ENCODE measurements at places on chromosomes 2 and 18.

DNA sequence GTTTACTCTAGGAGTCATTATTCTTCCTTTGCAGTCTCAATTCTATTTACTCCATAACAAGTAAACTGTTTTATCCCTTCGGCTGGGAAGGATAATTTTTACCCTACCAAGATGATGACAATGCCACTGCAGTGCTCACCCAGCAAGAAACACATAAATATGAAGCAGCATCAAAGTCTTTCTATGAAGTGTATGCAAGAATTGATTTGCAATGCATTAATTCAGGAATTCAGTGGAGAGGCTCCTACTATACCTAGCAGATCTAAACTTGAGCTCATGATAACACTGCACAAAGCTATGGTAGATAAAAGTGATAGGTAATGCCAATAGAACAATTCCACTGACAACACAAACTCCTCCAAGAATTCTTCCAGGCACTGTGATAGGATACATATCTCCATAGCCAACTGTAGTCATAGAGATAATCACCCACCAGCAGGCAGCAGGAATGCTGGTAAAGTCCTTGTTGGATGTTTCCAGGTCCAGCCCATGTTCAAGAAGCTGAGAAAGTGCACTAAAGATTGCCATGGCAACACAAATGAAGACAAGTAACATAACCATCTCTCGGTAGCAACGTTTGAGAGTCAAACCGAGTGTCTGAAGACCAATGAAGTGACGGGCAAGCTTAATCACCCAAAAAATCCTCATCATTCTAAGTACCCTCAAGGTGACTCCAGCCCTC, 49.9 kb downstream of the KCNG3 start:
- H3K36me3 ChIP-seq, result no peaks in the 10 kb centered on the region
- DNase-seq, result no peak
- H3K4me3 ChIP-seq, result no peak overlapping the region
- no peaks in the 10 kb centered on the region for H3K27me3 ChIP-seq

DNA sequence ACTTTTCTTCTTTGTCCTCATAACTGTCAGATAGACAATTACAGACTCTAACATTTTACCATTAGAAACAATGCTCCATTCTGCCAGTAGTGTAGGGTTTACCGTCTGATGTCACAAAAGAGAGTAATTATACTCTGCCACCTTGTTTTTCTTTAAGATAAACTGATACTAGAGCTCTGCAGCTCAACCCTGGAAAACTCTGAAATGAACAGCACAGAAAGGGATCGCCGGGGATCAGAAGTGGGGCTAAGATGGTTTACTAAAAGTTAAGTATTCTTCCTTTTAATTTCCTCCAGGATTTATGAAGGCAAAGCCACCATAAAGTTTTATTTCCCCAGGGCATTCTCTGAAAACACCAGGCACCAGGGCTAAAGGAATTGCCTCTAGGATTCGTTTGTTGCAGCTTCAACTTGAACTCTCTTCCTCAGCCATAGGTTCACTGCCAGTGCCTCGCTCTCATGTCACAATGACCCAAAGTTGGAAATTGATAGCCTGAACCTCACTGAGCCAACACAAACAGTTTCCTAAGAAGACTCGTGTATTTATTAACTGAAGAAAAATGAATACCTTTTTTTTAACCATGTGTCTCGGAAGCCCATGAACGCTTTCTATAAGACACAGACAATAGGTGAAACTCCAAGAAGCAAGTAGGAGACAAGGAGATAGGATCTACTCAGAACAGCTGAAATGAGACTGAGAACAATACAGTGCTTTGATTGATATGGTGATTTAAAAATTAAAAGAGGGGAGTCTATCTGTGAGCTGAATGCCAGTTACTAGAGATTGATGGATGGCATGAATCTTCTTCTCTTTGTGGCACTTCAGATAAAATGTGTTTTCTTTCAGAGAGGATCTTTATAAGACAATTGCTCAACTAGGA, 121.5 kb upstream of the SPATS2L start:
- no peaks in the 10 kb centered on the region for H3K36me3 ChIP-seq
- H3K27me3 ChIP-seq, result no peaks in the 10 kb centered on the region
- peak overlapping the region; percentile 94 for H3K27ac ChIP-seq
- H3K4me1 ChIP-seq, result no peaks in the 10 kb centered on the region
- DNase-seq, result no peak

GRCh38 chr2:230358305-230358704, 31.3 kb downstream of the SP140L start:
- no peaks in the 10 kb centered on the region for H3K36me3 ChIP-seq
- no peak overlapping the region for H3K4me3 ChIP-seq
- H3K4me1 ChIP-seq, result no peaks in the 10 kb centered on the region
- no peaks in the 10 kb centered on the region for H3K27me3 ChIP-seq

- no peak overlapping the region for H3K4me3 ChIP-seq
- no peak overlapping the region for H3K27ac ChIP-seq
- peak; percentile 74 for DNase-seq
Measured at GRCh38 chr2:143513081-143513480, 383.9 kb downstream of the ARHGAP15 start.

DNA sequence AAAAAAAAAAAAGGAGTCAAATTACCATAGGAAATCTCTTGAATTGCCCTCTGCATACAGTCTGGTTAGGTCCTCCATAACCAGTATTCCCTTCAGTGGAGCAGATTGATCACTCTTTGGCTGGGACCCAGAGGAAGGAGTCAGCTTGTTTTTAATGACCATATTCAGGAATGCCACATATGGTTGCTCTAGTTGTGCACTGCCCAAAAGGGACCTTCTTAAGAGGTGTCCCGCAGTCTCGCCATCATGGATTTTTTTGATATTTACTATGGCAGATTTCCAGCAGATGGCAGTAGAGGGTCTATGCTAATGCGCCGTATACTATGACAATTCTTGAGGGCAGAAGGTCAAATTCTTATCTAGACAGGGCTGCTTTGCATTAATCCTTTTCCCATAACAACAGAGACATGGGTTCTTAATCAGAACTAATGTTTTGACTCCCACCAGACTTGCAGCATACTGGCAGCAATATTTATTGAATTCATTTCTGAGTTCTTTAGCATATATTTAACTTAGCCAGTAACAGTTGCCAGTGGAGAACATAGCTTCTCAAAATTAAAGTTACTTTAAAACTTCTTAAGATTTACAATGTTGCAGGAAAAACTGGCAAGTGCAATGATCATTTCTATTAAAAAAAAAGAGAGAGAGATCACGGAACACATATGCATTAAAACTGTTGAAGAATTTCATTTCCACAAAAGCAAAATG, 31.8 kb upstream of the INPP4A start:
- no peaks in the 10 kb centered on the region for H3K36me3 ChIP-seq
- H3K27me3 ChIP-seq, result no peaks in the 10 kb centered on the region
- H3K4me3 ChIP-seq, result peak overlapping the region; percentile 43
- no peaks in the 10 kb centered on the region for H3K4me1 ChIP-seq

DNA sequence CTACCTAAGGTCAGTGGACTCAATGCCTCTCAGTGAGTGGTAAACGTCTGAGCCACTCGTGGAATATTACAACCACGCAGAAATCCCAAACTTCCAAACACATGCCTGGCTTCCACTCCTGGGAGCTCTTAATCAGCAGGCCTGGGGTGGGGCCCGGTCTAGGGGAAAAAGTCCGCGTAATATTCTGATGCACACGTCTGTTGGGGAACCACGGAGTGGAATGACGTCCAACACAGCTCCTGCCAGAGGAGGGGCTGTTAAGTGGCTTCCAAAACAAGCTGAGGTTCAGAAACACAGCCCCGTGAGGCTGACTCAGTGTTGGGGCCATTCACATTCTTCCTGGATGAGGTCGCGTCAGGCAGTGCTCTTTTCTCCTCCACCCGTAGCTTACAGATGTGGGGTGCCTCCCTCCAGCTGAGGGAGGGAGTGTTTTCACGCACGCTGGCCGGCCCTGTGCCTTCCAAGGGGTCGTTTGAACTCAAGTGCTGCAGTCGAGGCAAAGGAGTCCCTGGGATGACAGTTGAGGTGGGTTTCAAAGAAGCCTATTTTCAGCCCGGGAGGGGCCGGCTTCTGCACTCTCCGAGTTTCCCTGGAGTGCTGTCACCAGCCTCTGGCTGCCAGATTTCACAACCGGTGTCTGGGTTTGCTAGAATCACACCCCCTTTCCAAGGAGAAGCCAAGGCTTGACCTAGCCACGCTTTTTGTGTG, 73.1 kb downstream of the ACKR3 start:
- peak; percentile 66 for DNase-seq
- no peak overlapping the region for H3K27ac ChIP-seq
- H3K4me3 ChIP-seq, result no peak overlapping the region
- no peaks in the 10 kb centered on the region for H3K27me3 ChIP-seq
- no peaks in the 10 kb centered on the region for H3K4me1 ChIP-seq

- no peaks in the 10 kb centered on the region for H3K27me3 ChIP-seq
- no peaks in the 10 kb centered on the region for H3K36me3 ChIP-seq
- H3K27ac ChIP-seq, result no peak overlapping the region
- H3K4me1 ChIP-seq, result no peaks in the 10 kb centered on the region
- H3K4me3 ChIP-seq, result no peak overlapping the region
Measured at GRCh38 chr2:217222309-217222910, 362.5 kb upstream of the TNP1 start.

- no peaks in the 10 kb centered on the region for H3K4me1 ChIP-seq
- H3K27ac ChIP-seq, result no peak overlapping the region
- H3K4me3 ChIP-seq, result no peak overlapping the region
Measured at GRCh38 chr18:78957140-78957539, 22.5 kb upstream of the SALL3 start.

- H3K36me3 ChIP-seq, result no peaks in the 10 kb centered on the region
- DNase-seq, result no peak
- H3K4me3 ChIP-seq, result no peak overlapping the region
- H3K27ac ChIP-seq, result no peak overlapping the region
- H3K4me1 ChIP-seq, result no peaks in the 10 kb centered on the region
Measured at GRCh38 chr2:85684806-85685205, 9.4 kb upstream of the GNLY start.

DNA sequence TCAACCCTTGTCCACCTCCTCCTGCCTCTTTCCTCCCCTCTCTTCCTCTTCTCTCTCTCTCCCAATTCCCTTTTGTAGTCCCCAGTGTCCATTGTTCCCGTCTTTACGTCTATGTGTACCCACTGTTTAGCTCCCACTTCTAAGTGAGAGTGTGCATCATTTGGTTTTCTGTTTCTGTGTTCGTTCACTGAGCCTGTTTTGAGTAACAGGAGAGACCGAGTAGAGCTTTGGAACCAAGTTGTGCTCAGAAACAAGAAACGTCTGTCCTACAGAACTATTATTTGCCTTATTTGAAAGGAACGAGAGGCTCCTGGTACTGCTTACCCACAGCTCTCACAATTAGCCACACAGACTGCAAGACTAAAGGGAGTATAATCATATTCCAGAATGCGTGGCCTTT, 50.1 kb upstream of the MAPRE2 start:
- H3K27ac ChIP-seq, result no peak overlapping the region
- DNase-seq, result no peak
- H3K36me3 ChIP-seq, result no peaks in the 10 kb centered on the region
- no peaks in the 10 kb centered on the region for H3K4me1 ChIP-seq
- no peaks in the 10 kb centered on the region for H3K27me3 ChIP-seq

DNA sequence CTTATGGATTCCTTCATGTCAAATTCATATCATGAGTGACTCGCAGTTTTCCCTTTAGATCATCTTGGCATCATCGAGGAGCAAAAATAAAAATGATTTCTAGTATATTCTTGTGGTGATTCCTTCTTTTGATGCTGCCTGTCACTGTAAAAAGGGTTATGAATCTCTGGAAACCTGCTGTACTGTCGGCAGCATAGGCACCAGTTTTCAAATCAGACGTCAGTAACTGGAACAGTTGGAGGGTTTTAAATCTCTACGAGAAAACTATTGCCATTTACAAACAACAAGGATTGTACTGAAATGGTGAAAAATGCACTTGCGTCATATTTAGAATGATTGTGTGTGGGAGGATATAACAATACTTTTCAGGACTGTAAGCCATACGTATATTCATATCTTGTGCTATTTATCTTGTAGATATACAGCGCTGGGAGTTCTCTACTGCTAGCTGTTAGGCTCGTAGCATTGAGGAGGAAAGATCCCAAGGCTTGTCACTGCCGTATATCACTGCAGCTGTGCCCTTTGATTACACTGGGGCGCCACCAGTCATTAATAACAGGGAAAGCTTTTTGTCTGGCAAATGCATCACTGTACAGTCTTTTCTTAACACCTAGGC, 320.7 kb downstream of the MTX2 start:
- H3K27me3 ChIP-seq, result no peaks in the 10 kb centered on the region
- no peak for DNase-seq
- H3K27ac ChIP-seq, result no peak overlapping the region

GRCh38 chr18:69839497-69839896, 108.2 kb downstream of the CD226 start:
- H3K27me3 ChIP-seq, result no peaks in the 10 kb centered on the region
- DNase-seq, result no peak
- no peak overlapping the region for H3K27ac ChIP-seq
- no peaks in the 10 kb centered on the region for H3K4me1 ChIP-seq
- H3K36me3 ChIP-seq, result no peaks in the 10 kb centered on the region
- no peak overlapping the region for H3K4me3 ChIP-seq

GRCh38 chr2:38793511-38793910, 15.5 kb downstream of the GEMIN6 start:
- H3K27me3 ChIP-seq, result no peaks in the 10 kb centered on the region
- no peak for DNase-seq
- no peak overlapping the region for H3K27ac ChIP-seq
- no peak overlapping the region for H3K4me3 ChIP-seq

- H3K27ac ChIP-seq, result no peak overlapping the region
- H3K27me3 ChIP-seq, result no peaks in the 10 kb centered on the region
- DNase-seq, result no peak
- no peak overlapping the region for H3K4me3 ChIP-seq
Measured at GRCh38 chr2:100620481-100620880, 57.7 kb downstream of the PDCL3 start.

DNA sequence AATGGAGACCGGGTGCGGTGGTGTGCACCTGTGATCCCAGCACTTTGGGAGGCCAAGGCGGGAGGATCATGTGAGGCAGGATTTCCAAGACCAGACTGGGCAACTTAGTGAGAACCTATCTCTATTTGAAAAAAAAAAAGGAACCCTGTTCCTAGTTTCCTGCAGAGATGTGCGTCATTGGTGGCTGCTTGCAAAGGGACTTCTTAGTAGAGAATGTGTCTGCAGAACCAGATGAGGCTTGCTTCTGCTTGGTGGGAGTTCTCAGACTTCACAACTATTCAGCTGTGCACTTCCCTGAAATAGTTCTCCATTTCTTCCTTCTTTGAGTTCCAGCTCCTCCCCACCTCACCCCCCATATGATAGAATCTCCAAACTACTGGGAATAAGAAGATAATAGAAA, 22.3 kb downstream of the ZCCHC2 start:
- H3K4me3 ChIP-seq, result no peak overlapping the region
- no peaks in the 10 kb centered on the region for H3K27me3 ChIP-seq
- no peaks in the 10 kb centered on the region for H3K4me1 ChIP-seq
- DNase-seq, result no peak
- H3K36me3 ChIP-seq, result peaks cover 28% of the 10 kb centered on the region

- no peaks in the 10 kb centered on the region for H3K4me1 ChIP-seq
- no peak overlapping the region for H3K27ac ChIP-seq
- H3K36me3 ChIP-seq, result no peaks in the 10 kb centered on the region
- no peak for DNase-seq
Measured at GRCh38 chr2:66604326-66604725, 169.4 kb downstream of the MEIS1 start.
